HuH-7 (cell line): ENCODE measurements at places on chromosomes 7 and 10.

DNA sequence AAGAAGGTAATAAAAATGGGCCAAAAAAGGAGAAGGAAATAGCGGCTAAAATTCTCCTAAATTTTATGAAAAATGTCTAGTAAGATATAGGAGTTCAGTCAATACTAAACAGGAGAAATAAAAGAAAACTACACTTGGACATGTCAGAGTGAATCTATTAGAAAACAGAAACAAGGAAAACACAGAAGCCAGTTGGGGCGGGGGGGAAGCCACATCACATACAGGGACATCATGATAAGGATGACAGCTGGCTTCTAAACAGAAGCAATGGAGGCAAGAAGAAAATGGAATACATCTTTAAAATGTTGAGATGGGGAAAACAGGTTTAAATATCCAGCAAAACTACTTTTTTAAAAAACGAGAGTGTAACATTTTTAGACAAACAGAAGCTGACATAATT is 77.8 kb downstream of the CUBN start:
- no peak for DNase-seq

- no peak for DNase-seq
These were observed 5.0 kb upstream of the NDUFB2 start for GRCh38 chr7:140691376-140692045.

- DNase-seq = no peak
These were observed 30.3 kb upstream of the CALU start for GRCh38 chr7:128708824-128709223.

DNA sequence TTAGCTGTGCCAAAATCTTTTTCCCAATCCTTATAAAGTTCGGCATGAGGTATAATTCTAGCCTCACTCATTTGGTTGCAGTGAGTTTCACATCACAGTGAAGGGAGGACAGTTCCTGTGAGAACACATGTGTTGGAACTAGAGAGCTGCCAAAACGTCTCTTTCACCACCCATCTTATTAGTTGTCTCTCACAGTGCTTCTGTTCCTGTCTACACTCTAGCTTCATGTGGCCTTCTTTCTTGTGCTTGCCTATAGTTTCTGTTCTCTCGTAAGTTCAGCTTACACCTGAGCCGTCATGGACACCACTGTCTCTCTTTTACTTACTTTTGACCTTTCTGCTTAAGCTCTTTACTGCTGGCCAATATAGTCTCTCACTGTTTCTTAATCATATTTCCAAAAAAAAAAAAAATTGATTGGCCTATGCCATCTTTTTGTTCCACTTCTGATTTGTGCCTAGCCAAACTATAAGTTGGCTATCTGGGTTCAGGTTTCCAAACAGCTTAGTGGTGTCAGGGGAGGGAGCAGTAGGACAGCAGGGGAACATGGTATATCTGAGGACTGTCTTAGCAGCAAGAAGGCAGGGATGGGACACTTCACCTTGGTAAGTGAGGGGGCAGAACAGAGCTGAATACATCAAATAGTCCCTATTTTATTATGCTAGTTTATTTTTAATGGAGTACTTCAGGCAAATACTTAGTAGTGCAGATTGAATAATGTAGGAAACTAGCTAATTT is 38.0 kb downstream of the ZNRF2 start:
- no peak for DNase-seq

DNA sequence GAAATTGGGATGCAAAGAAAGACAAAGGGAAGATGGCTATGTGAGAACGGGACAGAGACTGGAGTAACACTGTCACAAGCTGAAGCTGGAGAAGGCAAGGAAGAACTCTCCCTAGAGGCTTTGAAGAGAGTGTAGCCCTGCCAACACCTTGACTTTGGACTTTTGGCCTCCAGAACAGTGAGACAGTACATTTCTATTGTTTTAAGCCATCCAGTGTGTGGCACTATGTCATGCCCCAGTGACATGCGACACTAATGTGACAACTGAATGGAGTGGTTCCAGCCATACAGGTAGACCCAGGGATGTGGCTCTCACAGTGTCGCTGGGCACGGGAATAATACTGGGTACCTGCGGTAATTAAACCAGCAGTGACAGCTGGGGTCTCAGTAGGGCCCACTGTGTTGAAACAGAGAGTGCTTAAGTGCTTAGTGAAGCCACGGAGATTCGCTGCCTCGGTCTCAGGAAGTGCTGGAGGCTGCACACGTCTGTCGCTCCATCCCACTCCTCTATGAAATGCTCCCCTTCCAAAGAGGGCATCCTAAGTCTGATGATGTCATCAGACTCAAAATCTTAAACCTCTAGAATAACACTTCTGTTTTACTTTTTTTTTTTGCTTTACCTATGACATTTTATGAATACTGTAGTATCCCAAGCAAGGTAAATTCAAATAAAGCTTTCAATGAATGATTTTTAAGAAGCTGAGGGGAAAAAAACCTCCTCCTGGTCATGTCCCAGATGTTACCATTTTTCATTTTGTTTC is 154.6 kb upstream of the RHEB start:
- DNase-seq = no peak

- no peak for DNase-seq
These were observed 173.6 kb downstream of the KIAA1217 start for GRCh38 chr10:24382596-24382978.

- DNase-seq = no peak
These were observed 89.7 kb upstream of the RPA3 start for GRCh38 chr7:7808156-7808555.

GRCh38 chr7:51593628-51594027 is 277.0 kb upstream of the COBL start:
- DNase-seq = no peak

DNA sequence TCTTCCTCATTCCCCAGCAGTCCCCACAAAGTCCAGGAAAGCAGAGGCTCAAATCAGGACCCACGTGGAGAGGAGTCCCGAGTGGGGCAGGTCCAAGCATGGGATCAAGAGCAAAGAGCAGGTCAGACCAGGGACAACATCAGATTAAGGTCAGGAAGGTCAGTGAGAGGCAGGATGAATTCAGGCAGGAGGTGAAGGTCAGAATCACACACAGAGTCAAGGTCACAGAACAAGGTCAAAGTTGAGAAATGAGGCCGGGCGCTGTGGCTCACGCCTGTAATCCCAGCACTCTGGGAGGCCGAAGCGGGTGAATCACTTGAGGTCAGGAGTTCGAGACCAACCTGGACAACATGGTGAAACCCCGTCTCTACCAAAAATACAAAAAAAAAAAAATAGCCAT is 2.3 kb downstream of the MYL10 start:
- no peak for DNase-seq

GRCh38 chr7:77819021-77819420 is 20.4 kb downstream of the PHTF2 start:
- no peak for DNase-seq

GRCh38 chr7:89064831-89065230 is 269.3 kb upstream of the TEX47 start:
- no peak for DNase-seq

GRCh38 chr7:143018931-143019330 is 8.0 kb downstream of the OR9A2 start:
- DNase-seq = no peak

- DNase-seq = no peak
These were observed 220.9 kb upstream of the PLXDC2 start for GRCh38 chr10:19595212-19595845.

DNA sequence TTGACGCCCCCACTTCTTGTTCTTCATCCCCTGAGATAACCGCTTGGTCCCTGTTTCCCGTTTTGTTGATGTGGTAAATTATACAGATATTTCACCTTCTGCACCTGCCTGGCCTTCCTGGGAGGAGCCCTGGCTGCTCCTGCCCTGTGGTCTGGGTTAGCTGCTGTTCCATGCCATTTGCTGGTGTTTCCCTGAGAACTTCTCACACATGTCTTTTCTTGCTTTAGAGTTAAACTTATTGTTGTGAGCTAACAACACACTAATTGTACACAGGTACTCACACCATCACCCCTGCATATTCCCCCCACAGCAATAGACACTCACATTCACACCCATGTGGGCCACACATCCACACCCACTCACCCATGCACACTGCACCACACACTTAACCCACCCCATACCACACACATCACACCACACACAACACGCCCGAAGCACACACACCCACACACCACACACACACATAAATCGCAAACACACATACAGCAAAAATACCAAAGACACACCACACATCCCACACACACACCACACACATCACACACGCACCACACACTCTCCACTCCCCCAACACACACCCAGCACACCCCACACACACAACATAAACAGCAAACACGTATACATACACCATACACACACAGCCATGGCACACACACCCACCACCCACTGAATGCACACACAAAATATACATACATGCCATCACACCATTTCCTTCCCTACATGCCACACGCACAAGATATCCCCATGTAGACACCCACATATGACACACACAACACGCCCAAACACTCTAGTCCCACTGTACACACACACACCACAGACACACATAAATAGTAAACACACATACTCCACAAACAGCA is 19.4 kb upstream of the ANTXRL start:
- DNase-seq = no peak

GRCh38 chr7:16299853-16300252 is 121.5 kb downstream of the CRPPA start:
- DNase-seq = no peak

GRCh38 chr7:23003505-23004246 is 10.3 kb downstream of the HYCC1 start:
- DNase-seq = no peak

- no peak for DNase-seq
These were observed 137.8 kb upstream of the FAM20C start for GRCh38 chr7:54615-55014.

DNA sequence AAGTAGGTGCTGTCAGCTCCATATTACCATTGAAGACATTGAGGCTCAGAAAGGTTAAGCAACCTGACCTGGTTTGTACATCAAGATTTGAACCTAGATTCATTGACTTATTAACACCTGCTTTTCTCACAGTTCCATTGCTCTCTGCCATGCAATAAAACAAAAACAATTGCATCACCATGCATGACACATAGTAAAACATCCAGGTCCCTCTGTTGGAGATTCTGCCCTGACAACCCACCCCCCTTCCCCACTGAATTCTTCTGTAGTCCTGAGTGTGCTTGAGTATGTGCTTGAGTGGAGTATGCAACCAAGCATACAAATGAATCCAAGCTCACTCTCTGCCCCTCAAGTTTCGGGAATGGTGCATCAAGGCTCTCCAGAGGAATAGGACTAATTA is 6.0 kb upstream of the LMBR1 start:
- DNase-seq = no peak

- no peak for DNase-seq
These were observed 34.7 kb downstream of the GRID1 start for GRCh38 chr10:86331861-86332260.

- DNase-seq = no peak
These were observed 56.7 kb downstream of the SCD start for GRCh38 chr10:100403734-100404133.

DNA sequence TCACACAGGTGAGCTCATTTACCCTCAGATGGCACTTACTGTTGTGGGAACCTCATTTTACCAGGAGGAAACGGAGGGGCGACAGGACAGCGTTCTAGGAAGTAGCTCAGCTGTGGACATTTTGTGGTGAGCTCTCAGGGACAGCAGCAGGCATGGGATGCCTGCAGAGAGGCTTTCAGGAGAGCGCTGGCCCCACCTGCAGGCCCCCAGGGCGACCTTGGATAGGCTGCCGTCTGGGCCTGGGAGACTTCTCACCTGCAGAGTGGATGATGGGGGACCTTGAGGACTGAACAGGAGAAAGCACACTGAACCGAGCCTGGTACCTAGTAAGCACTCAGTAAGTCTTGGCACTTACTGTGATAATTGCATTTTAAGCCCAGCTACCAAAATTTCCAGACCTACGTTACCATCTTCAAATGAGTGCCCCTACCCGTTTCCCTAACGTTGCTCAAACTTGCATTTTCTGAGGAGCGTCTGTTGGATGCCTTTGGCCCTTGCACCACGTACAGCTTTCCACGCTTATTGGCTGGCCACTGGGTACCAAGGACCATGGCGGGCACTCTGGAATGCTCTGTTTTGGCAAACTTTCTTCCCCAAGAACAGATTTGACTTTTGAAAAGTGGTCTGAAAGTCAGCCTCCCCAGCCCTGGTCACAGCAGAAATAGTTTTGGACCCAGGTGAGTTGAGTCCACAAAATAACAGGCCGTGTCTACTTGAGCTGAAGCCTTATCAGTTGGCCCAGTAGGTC is 223.4 kb downstream of the EBF3 start:
- no peak for DNase-seq

DNA sequence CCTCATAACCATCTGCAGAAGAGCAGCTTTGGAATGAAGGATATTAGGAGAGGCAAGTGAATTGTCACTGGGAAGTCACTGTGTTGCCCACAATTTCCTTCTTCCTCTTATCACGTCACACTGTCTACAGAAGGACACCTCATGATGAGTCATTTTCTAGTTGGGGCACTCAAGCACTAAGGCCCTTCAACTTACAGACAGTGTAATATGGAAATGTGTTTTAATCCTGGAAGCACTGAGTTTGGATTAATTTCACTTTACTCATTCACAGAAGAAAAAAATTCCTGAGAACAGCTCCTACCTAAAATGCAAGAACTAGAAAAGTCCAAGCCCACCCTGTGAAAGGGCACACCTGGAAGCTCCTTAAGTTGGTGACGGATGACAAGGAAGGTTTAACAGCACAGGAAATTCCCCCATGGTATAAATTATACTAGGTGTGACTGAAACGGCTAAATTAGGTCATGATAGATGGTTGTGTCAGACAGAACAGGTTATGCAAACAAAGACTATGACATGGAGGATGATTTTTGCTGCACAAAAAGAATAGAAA is 56.6 kb downstream of the PARD3 start:
- no peak for DNase-seq
